Nucleus accumbens (tissue), 56 donors: ENCODE measurements at places on chromosomes 2 and 18.

GRCh38 chr18:58005011-58005410 is 39.0 kb upstream of the NEDD4L start:
- no peak for DNase-seq

- peak; percentile 4 for DNase-seq
Observed at GRCh38 chr18:23752796-23753195, 63.5 kb downstream of the LAMA3 start.

DNA sequence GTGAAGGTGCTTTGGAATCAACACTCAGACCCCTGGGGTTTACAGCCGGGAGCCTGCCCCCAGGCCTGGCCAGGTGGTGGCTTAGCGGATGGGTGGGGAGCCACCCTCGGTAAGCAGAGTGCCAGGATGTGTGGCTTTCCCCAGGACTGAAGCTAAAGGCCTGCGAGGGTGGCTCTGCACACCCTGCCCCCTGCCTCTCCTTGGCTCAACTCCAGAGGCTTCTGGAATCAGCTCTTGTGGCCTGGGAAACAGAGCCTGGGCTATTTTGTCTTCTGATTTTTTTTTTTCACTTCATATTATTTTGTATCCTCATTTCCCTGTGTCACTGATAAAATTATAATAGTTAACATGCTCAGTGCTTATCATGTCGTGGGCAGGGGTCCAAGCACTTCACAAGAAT is 79.8 kb downstream of the RHOB start:
- peak; percentile 17 for DNase-seq

- DNase-seq, result no peak
Observed at GRCh38 chr2:96800061-96801004, 15.7 kb upstream of the CNNM3 start.

DNA sequence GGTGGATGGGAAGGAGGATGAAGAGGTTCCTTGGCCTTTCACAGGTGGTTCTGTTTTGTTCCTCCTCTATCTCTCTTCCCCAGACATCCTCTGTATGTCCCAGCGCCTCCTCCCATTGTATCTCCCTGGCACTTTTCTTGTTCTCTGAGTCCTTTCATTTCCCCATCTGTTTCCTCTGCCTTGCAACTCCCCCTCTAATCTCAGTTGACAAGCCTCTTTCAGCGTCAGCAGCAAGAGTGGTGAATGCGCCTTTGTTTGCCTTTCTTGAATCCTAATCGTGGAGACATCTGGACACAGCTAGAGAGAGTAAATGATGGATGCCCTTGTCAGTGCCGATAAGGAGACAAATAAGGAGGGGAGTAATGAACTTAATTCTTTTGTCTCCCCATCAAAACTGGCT is 167.0 kb downstream of the NDUFA10 start:
- peak; percentile 8 for DNase-seq

DNA sequence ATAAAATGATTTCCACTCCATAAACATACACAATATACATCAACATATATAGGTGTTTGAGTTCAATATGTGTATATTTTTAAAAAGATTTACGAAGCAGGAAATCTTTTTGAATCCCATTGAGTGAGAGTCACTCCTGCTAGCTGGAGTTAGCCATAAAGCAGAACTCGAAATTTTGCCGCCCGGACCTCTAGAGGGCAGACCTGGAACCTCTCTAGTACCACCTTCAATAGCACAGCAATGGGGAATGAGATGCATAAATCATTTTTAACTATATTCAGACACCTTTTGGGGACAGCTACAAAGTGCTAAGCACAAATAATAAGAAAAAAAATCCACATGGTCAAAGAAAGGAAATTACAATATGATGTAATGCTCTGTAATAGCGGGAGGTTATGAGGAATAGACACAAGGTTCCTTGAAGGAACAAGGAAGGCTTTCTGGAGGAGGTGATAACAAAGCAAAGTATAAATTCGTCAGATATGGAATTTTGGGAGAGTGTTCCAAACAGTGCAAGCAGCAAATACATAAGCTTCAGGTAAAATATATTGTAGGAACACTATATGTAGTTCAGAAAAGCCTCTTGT is 533.4 kb downstream of the ERBB4 start:
- no peak for DNase-seq

- DNase-seq, result no peak
Observed at GRCh38 chr2:37415128-37415820, 70.8 kb downstream of the QPCT start.

- no peak for DNase-seq
Observed at GRCh38 chr18:58754544-58755068, 83.3 kb downstream of the MALT1 start.

GRCh38 chr2:42933824-42934254 is 141.5 kb upstream of the HAAO start:
- no peak for DNase-seq

DNA sequence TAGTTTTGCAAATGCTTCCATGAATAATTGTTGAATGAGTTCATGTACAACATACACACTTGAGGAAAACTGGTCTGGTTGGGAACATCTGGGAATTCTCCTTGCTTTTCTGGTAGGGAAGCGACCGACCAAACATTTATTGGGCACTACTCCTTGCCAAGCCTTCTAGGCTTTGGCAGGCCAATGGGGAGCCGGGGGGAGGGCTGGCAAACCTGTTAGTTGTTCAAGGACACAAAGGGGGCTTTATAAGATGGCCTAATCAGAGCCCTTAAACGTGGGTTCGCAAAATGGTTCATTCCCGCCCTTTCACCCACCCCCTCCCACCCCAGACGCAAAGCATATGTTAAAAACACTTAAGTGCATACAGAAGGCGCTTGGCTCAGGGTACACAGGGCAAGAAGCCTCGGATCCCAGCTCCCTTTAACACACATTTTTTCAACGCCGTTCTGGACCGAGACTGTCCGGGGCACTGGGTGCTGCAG is 844 bp upstream of the VSNL1 start:
- DNase-seq, result no peak

DNA sequence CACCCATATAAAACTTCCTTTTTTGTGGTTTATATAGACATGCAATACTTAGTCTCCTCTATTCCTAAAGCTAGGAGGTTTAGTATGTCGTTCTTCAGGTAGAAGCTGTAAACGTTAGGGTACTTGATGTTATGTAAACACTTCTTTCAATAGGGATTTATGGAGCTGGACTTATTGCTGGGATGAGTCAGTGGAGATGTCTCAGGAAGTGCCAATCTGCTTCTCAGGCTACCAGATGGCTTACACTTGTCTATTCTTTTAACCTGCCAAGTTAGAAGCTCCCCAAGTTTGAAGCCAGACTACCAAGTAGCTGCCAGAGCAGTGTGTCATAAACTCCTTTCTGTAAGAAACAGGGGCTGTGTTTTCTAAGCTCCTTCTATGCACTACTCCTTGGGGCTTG is 756.5 kb upstream of the LRRTM1 start:
- DNase-seq, result no peak

DNA sequence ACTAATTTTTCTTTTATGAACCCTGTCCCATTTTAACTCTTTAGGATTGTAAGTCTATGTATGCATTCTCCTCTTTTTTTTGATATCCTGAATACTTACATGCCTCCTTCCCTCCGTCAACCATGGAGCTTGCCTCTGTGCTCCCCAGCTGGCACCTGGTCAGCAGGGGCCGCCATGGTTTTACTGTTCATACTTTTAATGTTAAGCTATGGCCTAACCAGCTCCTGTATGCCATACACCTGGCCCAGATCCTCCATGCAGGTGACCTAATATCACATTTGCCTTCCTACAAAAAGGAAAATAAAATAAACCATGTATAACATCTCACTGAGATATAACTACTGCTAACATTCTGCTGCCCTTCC is 283.1 kb upstream of the TRIB2 start:
- no peak for DNase-seq

- DNase-seq, result no peak
Observed at GRCh38 chr2:223759569-223760430, 77.6 kb downstream of the AP1S3 start.

DNA sequence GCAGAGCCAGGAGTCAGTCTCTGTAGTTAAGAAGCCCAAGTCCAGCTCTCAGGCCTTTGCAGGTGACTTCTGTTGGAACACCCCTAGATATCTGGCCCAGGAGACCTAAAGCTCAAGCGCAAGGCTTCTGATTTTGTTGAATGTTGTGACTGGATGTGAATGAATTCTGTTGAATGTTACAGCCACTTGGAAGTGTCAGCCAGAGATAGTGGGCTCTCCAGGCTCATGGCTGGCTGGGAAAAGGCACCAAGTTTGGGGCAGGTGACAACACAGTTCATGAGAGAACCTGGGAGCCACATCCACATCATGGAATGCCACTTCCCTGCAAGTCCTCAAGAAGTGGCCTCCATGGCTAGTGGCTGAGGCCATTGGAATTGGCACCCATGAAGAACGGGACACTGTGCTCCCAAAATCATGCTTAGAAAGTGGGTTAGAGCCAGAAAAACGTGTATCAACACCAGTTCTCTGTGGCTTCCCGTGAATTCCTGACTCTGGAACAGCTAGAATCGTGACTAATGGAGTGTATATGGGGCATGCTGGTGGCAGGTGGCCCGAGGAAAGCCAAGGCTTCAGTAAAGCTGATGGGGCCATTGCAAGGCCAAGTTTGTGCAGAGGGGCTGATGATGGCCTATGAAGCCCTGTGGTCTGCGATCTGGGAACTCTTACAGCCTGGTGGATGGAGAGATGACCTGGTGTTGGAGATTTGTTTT is 30.2 kb downstream of the EDAR start:
- no peak for DNase-seq

DNA sequence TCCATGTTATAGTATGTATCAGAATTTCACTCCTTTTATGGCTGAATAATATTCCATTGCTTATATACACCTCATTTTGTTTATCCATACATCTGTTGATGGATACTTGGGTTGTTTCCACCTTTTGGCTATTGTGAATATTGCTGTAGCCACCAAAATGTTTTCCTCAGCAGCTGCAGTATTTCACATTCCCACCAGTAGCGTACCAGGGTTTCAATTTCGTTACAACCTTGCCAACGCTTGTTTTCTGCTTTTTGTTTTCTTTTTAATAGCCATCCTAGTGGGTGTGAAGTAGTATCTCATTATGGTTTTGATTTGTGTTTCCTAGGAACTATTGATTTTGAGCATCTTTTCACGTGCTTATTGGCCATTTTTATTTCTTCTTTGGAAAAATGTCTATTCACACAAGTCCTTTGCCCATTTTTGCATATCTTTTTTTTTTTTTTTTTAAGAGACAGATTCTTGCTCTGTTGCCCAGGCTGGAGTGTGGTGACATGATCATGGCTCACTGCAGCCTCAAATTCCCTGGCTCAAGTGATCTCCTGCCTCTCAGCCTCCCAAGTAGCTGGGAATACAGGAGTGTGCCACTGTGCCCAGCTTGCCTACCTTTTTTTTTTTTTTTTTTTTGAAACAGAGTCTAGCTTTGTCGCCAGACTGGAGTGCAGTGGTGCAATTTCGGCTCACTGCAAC is 14.2 kb downstream of the UBXN2A start:
- DNase-seq, result no peak

- DNase-seq, result no peak
Observed at GRCh38 chr2:33373986-33374385, 102.5 kb upstream of the RASGRP3 start.

GRCh38 chr18:5395860-5396448 is 100.4 kb upstream of the ZBTB14 start:
- DNase-seq, result no peak

GRCh38 chr2:130917006-130917688 is 80.4 kb downstream of the ARHGEF4 start:
- DNase-seq, result no peak

GRCh38 chr18:61842146-61842545 is 50.7 kb downstream of the RNF152 start:
- no peak for DNase-seq

- no peak for DNase-seq
Observed at GRCh38 chr2:236538242-236538641, 31.4 kb upstream of the ACKR3 start.

DNA sequence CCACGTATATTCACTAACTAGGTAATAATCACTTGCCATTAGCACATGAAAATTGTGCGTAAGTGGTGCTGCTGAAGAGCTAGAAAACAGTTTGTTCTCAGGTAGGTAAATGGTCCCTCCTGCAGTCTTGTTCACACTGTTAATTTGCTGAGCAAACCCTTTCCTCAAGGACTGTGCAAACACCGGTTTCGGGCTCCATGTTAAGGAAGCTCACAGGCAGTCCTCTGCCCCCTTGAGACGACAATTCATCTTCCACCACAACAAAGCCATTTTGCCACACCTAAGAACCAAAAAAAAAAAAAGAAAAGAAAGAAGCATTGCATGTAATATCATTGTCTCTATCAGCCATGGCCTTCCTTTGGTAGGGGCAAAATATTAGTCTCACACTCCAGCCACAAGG is 193.9 kb downstream of the BCL11A start:
- DNase-seq, result no peak

DNA sequence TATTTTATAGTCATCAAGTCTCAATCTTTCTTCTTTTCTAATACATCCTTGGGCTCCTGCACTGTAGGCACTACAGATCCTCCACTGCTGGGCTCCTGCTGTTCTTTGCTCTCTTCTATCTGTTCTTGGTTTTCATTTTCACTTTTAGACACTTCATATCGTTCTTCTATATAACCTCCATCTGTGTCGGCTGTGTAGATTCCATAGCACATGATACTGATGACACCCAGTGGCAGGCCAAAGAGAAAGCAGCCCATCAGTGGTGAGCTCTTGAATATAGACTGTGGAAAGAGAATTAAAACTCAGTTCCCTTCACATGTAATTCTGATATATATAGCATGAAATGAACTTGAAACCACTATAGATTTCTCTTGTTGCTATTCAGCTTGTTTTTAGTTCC is 38.0 kb downstream of the TMX3 start:
- no peak for DNase-seq

- no peak for DNase-seq
Observed at GRCh38 chr2:29526587-29527586, 394.5 kb downstream of the ALK start.

DNA sequence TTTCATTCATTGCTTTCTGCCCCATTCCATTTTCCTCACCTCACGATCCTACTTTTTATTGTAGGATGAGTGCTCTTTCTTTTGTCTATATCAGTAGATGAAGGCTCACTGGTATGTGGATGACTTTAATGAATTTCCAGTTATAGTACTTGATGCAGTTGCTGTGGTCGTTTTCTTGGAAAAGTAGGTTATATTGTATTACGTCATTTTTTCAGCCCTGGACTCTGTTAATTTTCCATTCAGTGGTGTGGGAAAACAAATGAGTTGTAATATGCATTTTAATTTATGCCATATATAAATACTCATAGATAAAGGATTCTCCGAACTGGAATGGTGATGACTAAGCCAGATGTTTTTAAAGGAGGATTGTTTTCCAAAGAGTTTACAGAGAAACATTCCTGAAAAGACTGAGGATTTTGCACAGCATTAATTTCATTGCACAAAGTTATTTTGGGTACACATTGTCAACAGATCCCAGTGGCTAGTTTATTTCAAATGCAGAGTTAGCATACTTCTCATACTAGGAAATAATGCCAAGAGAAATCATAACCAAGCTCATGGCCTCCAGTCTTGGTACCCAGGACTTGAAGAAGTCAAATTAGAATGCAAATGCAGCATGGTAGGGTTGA is 189.7 kb downstream of the PAX3 start:
- no peak for DNase-seq

DNA sequence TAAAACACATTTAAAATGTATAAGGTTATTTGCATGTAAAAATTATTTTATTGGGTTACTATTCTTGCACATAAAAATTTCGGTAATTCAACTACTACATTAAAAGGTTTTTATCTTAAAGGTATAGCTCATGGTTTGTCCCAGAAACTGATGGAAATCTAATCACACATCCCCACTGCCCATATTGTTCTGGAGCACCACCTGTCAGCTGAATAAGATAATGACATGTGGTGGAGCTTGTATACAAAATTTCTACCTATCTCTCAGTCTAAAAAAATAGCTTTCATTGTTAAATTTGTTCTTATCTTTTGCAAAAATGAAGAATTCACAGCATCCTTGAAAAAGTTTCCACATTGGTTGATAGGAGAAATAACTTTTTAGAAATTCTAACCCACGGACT is 18.3 kb downstream of the ERBB4 start:
- DNase-seq, result no peak
